Stimulated activated CD4-positive, alpha-beta T cell treated with anti-CD3 and anti-CD28 coated beads, Interleukin-4, amount 100 ng/mL, for 4 hours (primary cell): ENCODE measurements at places on chromosomes 1 and 21.

DNA sequence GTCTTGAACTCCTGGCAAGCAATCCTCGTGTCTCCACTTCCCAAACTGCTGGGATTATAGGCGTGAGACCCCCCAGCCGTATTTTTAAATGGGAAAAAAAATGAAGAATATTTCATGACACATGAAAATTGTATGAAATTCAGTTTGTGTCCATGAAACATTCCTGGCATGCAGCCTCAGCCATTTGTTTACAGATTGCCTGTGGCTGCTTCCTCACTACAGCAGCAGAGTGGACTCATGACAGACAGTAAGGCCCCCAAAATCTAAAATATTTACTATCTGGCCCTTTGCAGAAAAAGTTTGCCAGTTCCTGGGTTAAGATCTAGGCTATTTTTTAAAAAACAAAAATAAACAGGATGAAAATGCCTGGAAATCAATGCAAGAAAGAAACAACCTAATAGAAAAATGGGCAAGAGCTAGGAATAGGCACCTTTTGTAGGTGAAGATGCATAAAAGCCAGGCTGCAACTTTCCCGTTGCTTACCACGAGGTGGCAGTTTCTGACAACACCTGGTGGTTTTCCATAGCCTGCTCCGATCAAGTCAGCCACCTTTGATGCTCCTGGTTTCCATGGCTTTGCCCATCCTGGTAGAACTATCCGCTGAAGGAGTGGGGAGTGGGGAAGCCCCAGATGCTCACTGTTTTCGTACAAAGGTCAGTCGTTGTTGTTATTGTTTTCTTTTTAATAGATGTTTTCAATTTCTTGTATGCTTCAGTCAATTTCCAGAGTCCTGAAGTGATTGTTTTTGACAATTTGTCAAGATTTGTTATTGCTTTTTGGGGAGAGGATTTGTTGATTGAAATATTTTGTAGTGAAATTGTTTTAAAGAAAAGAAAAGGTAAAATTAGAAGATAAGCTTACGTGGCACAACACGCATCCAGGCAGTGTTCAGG, 24.3 kb downstream of the UBE2Q1 start:
- no peak for DNase-seq

DNA sequence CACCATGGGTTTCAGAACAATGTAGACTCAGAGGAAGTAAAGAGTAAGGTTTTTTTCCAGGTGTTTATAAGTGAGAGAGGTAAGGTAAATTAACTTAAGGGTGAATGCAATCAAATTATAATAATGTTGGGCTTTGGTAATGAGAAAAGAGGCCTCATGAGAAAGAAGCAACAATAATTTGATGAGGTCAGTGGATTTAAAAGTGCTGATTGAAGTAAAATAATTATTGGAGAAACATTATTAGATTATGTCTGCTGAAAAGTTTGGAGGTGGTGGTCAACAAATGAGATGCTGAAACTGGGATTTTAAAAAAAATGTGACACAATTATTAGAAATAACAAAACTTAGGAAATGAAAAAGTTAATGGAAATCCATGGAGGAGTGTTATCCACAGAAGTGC, 187.4 kb upstream of the BRINP3 start:
- DNase-seq = no peak

DNA sequence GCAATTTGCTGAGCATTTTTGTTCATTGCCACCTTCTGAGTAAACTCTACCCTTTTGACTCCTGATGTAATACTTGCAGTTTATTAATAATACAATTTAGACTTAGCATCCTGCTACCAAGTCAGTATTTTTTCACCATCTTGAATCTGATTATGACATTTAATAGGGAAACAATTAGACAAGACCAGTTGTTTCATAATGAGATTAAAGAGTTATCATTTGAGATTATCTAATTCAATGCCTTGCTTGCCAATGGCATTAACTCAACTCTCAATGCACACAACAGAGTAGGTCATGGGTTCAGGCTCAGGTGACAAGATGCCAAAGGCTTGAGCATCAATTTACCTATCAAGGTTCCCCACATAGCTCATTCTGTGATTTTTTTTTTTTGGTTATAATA, 488.4 kb downstream of the DISC1 start:
- DNase-seq = no peak

GRCh38 chr1:82441402-82441801, 640.7 kb downstream of the ADGRL2 start:
- DNase-seq = no peak

DNA sequence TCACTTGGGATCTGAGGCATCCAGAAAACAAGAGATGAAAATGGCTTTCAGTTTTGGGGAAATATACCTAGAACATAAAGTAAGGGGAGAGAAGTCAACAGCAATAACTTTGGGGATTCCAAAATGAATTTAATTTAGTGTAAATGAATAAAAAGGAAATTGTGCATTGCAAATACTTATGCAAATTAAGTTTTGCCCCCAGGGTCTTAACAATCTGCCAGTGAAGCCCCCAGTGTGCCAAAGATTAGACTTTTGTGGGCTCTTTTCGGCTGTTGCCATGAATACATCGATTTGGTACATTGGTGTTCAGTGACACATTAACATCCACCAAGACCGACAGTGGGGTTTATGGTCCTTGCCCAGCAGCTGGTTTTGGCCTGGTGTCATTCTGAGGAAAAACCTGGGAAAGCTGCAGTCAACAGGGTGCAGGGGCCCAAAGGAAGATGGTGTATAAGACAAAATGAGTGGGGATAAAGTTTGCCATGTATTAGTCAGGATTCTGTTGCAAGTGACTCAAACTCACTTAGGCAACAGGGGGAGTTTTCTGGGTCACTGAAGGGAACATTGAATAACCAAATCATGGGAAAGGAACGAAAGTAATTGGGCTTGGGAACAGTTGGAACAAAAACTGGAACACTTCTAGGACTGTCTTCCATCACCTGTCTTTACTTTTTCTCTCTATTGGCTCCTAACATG, 30.2 kb upstream of the IGSF3 start:
- DNase-seq = no peak

DNA sequence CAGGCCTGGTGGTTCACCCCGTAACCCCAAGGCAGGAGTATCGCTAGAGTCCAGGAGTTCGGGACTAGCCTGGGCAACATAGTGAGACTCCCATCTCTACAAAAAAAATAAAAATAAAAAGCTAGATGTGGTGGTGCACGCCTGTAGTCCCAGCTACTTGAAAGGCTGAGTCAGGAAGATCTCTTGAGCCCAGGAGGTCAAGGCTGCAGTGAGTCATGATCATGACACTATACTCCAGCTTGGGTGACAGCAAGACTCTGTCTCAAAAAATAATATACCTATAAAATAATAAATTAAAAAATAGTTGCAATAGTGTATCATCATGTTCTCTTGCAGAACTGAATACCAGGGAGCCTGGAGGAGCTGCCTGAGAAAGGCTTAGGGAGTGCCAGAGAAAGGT, 19.9 kb upstream of the TMEM39B start:
- DNase-seq = no peak

DNA sequence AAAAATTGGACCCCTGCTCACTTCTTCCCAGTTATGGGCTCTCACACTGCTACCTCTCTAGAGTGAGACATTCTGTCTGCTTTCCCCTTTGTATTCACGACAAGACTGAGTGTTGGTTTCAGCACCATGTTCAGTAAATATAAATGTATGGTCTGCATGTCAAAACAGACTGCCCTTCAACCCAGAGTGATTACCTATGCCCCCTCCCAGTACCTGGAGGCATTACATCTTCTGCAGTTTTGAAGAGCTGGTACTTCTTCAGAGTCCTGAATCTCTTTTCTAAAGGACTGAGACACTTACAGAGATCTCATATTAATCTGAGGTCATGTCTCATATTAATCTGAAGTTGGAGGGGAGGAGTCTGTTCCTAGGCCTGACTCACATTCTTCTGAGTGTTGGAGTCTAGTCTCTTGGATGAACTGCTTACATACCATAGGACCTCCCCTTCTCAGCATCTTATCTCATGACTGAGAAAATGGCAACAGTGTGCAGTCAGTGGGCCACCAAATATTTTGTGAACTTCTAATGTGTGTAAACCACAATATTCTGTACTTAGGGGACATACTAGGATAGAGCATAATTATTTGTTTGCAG, 80.3 kb downstream of the RGL1 start:
- DNase-seq = no peak

- DNase-seq = no peak
These were observed 178.9 kb upstream of the IVNS1ABP start for GRCh38 chr1:185495898-185496297.

GRCh38 chr1:228097333-228098081, 5.6 kb downstream of the C1orf35 start:
- no peak for DNase-seq

DNA sequence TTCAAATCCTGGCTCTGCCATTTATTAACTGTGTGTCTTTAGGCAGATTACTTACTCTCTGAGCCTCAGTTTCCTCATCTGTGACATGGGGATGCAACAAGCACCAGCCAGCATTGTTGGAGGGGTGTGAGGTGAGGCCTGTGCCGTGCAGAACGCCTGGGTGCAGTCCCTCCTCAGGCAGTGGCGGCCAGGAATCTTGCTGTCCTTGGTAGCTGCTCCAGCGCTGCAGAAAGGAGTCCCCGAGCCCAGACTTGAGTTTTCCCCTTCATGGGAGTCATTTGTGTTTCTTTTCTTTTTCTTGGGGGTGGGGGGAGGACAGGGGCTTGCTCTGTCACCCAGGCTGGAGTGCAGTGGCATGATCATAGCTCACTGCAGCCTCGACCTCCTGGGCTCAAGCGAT, 46.6 kb downstream of the DISP3 start:
- no peak for DNase-seq

DNA sequence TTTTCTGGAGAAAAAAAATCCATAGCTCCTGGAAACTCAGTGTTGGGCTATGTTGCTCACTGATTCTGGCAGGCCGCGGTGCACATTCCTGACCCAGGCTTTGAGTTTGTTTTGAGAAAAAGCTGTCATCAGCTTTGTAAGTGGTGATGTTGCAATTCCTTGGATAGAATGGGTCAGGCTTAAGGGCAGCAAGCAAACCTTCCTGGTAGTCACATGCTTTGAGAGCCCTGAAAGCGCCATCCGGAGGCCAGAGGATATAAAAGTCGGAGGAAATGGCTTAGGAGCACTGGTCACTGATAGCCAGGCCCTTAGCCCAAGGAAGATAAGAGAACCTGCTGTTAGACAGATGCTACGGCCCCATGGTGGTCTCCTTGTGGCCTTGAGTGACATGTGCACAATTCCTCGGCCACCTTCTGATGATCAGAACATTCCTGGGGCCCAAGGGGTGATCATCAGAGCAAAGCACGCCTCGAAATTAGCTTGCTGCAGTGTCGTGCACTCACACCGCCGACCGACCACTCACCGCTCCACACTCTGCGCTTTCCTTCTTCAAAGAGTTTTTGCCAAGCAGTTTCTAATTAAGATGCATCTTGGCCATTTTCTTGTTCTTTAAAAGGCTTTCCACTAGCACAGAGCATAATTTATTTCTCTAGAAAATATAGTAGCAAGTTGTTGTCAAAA, 78.6 kb downstream of the MAN1C1 start:
- no peak for DNase-seq

DNA sequence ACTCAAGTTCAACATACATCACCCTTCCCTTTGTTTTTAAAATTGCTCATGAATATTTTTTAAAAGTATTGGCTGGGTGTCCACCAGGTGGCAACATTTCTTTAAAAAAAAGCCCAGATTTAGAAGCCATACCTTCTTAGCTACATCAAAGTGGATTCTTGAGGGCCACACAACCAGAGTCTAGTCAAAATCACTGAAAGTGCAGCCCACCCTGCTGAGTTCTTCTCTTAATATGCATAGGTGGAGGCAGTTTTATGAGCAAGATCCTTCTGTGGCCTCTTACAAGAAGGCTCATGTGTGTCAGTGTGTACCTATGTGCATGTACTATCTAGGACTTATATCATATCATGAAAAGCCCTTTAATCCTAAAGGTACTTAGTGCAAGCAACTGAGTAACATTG, 16.9 kb upstream of the GNG12 start:
- no peak for DNase-seq

DNA sequence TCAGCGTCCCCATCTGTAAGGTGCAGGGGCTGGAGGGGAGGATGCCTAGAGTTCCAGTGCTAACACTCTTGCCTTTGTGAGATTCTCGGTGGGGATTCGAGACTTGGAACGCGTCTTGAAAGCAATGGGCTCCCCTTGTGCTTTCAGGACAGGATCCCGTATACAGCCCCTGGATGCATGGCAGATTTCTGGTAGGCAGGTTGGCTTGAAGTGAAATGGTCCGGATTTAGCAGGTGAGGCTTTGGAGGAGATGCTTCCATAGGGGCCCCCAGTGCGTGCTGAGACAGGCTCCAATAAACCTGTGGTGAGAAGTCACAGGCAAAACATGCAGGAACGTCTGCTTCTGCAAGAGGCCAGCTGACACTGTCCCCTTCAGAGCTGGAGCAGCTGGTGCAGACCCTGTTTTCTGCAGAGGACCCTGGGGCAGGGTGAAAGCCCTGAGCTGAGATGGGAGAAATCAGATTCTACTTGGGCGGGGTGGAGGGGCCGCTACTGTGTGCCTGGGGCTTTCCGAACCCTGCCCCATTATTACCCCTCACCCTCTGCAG, 270.4 kb downstream of the PTPRU start:
- no peak for DNase-seq
